ENCODE measurements at places on chromosomes 3 and 15. TPM values are rescaled to one million over a fixed set of nuclear protein-coding genes. Genes with fewer than 3 reads are reported as not detected.

TMC3 gene
- not detected for total RNA-seq

ATR gene
- total RNA-seq, result 36.1 TPM

SENP8 gene
- total RNA-seq, result 3.0 TPM

GRCh38 chr3:105284876-105285275 lies 81.8 kb upstream of the ALCAM start:
- H3K27me3 ChIP-seq, result peaks cover 3% of the 10 kb centered on the region
- H3K4me1 ChIP-seq, result no peaks in the 10 kb centered on the region
- H3K36me3 ChIP-seq, result no peaks in the 10 kb centered on the region
- no peak for DNase-seq
- no peak overlapping the region for H3K27ac ChIP-seq
- no peak overlapping the region for H3K4me3 ChIP-seq

DNA sequence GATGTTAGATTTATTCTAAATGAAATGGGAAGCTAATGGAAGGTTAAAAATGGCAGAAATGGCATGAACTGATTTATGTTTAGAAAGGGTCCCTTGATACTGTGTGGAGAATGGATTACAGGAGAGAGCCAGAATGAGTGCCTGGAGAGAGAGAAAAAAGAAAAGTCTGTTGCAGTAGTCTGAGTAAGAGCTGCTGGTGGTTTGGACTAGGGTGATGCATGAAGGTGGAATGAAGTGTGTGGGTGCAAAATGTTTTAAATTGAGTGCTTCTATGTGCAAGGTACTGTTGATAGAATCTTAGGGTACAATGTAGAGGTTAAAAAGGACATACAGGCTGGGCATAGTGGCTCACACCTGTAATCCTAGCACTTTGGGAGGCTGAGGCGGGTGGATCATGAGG lies 11.4 kb upstream of the MGA start:
- H3K36me3 ChIP-seq, result no peaks in the 10 kb centered on the region
- H3K4me3 ChIP-seq, result no peak overlapping the region
- no peak for DNase-seq
- no peaks in the 10 kb centered on the region for H3K27me3 ChIP-seq

All from activated CD4-positive, alpha-beta T cell treated with anti-CD3 and anti-CD28 coated beads for 36 hours (primary cell).